ENCODE measurements at places on chromosomes 4 and X.

- no peak for DNase-seq
Measured at GRCh38 chr4:149005191-149005590, 563.0 kb upstream of the NR3C2 start.

DNA sequence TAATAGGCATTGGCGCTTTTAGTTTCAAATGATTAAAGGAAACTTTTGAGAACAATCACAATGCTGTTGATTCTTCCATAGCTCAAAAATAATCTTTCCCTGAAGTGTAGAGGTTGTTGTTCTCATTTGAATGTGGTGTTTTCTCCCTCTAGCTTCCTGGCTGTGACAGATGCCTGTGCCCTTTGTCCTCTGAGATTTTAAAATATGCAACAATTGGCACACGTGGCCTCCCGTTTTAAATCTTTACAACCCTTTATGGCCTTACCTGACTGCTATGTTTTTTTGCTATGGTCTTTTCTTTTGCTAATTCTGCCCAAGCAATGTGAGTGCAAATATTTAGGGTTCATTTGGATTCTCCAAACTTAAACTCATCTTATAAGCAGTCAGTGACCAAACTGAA is 22.9 kb upstream of the CASK start:
- DNase-seq, result no peak

GRCh38 chrX:137562096-137562495 is 3.8 kb upstream of the ZIC3 start:
- no peak for DNase-seq

- no peak for DNase-seq
Measured at GRCh38 chrX:136850441-136851175, 29.9 kb downstream of the RBMX start.

- no peak for DNase-seq
Measured at GRCh38 chr4:163544407-163545038, 50.0 kb downstream of the TMA16 start.

- DNase-seq, result no peak
Measured at GRCh38 chr4:73687421-73687820, 52.9 kb upstream of the CXCL8 start.

DNA sequence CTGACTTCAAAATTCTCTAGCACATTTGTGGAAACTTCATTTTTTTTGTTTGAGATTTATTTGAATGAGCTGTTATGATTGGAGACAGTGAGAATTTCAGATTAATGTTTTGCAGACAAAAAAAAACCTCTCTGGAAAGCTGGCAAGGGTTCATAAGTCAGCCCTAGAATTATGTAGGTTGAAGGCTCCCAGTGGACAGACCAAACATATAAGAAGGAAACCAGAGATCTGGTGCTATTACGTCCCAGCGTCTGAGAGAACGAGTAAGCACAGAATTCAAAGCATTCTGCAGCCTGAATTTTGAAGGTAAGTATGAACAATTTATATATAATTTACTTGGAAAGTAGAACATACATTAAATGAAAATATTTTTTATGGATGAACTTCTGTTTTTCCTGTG is at the start of gene AGTR2:
AGTR2 (plus strand) TSS at position 234 of the 400 bp plus-strand sequence. CDS start 1,537 bp downstream, outside the sequence.
- no peak for DNase-seq

GRCh38 chrX:111375747-111376146 is 36.2 kb downstream of the DCX start:
- no peak for DNase-seq

DNA sequence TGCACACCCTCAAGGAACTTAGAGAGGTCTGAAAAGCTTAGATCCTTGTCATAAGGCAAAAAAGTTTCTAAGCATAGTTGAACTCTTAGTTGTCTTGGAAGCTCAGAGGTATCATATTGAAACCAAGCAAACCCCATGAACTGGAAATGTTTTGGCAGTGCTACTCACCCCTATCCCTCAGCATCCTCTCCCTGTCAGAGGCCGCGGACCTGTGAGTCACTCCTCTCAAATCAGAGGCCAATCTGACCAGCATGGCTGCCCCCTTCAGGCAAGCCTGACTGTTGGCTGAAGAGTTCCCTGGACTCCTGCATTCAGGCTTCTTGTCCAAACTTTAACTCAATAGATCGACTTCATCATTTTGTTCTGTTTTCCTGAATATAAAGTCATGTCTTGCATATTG is 69.4 kb downstream of the KCNIP4 start:
- DNase-seq, result no peak

GRCh38 chr4:2036327-2036726 is 22.8 kb upstream of the NAT8L start:
- no peak for DNase-seq

- no peak for DNase-seq
Measured at GRCh38 chr4:655464-656151, 18.5 kb downstream of the ATP5ME start.

GRCh38 chrX:136910565-136911035 is 30.1 kb upstream of the RBMX start:
- DNase-seq, result no peak

- DNase-seq, result no peak
Measured at GRCh38 chr4:48787056-48787455, 7.0 kb upstream of the FRYL start.

- DNase-seq, result no peak
Measured at GRCh38 chr4:112225157-112225556, 6.4 kb upstream of the AP1AR start.

DNA sequence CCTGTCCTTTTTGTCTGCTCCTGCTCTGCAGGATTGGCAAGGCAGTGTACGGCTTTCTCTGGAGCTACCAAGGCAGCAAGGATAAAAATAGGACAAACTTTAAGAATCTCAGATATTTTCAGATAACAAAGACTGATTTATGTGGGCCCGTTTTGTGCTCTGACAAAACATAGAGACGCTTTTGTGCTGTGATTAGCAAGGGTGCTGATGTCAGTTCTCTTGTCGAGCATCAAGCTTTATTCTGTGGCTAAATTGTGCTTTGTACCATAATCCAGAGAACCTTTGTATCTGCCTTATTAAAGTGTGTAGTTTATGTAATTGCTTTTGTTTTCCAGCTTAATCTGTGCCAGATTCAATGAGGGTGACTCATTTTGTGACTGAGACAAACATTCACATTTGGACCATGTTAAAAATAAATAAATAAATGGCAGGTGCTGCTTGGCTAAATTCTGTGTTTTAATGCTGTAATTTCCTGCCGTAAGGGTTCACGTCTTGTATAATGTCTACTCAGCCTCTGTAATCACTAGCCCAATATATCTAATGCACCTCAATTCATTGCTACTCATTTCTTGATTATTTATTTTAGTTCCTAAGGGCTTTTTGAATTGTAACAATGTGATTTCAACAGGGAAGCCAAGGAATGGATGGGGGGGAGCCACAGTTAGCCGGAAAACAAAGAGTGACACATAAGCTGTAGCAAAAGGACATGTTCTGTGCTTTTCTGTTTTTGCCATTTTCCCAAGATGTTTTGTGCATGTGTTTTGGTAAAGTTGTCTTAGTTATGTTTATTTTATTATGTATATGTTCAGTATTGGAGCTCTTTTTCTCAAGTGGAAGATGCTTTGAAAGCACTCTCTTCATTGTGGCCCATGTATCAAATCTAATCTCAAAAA is 75.1 kb downstream of the GAB1 start:
- DNase-seq, result no peak

GRCh38 chr4:94373752-94374151 is 31.1 kb upstream of the HPGDS start:
- no peak for DNase-seq

DNA sequence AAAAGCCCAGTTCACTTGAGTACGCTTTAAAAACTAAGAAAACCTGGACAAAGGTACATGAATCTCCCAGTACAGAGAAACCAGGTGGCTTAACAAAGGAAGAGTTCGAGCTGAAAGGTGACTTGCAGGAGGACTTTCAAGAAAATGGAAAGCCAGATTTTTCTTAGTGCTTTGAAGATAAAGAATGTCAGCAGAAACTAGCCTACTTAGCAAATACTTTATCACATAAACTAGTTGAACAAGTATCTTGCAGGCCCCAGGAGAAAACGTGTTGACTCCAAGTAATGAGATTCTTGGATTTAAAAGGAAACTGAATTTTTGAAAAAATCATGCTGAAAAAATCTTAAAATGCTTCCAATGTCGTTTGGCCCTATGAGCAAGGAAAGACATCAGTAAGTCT is 26.4 kb downstream of the CDKN2AIP start:
- no peak for DNase-seq

GRCh38 chr4:90181644-90182043 is 54.5 kb downstream of the CCSER1 start:
- DNase-seq, result no peak

- DNase-seq, result no peak
Measured at GRCh38 chr4:185202984-185203485, 765 bp downstream of the CFAP97 start.

DNA sequence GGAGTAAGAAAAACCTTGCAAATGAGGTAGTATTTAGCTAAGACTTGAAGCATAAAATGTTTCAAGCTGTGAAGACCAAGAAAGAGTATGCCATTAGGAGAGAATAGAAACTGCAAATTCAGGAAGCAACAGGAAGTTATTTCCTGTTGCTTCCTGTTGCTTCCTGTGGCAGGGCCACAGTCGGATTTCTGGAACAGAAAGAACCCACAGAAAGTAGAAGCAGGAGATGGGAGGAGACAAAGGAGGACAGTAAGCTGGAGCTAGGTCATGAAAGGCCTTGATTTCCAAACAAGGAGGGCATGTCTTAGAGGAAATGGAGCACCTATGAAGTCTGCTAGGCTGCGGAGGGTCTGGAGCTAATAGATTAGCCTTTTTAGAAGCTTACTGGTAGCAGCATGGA is 17.2 kb downstream of the ASB11 start:
- DNase-seq, result no peak

DNA sequence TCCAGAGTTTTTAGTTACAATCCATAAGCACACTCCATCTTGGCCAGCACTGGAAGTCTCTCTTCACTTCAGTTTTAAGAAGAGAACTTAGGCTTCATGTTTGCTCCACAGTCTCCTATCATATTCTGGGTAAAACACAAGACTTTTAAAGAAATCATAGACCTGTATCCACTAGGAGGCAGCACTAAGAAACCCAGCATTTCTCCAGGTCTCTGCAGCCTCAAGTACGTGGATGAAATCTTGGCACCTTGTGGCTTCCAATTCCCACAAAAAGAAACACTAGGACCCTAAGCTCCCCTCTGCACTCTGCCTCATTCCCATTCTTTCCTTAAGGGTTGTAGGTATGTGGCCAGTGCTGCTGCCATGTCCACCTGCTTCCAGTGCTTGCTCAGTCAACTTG is 367.3 kb upstream of the CASK start:
- no peak for DNase-seq

GRCh38 chr4:150950657-150951288 is 64.3 kb downstream of the LRBA start:
- no peak for DNase-seq

GRCh38 chrX:72097098-72097497 is 34.6 kb downstream of the RTL5 start:
- no peak for DNase-seq

GRCh38 chr4:2932321-2932950 is 30.8 kb downstream of the NOP14 start:
- DNase-seq, result no peak

GRCh38 chr4:33104273-33104672 is 2384.1 kb downstream of the PCDH7 start:
- no peak for DNase-seq

GRCh38 chrX:2408856-2409255 is 91.9 kb downstream of the DHRSX start:
- no peak for DNase-seq

DNA sequence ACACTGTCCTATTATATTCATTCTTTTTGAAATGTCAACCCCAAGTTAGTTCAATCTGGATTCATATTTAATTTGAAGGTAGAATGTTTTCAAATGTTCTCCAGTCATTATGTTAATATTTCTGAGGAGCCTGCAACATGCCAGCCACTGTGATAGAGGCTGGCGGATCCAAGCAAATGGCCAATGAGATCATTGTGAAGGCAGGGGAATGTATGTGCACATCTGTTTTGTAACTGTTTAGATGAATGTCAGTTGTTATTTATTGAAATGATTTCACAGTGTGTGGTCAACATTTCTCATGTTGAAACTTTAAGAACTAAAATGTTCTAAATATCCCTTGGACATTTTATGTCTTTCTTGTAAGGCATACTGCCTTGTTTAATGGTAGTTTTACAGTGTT is 1.6 kb downstream of the CXCL1 start:
- no peak for DNase-seq

GRCh38 chr4:133472244-133472643 is 323.1 kb downstream of the PCDH10 start:
- no peak for DNase-seq

- DNase-seq, result no peak
Measured at GRCh38 chr4:1170976-1171310, 1.4 kb downstream of the SPON2 start.

DNA sequence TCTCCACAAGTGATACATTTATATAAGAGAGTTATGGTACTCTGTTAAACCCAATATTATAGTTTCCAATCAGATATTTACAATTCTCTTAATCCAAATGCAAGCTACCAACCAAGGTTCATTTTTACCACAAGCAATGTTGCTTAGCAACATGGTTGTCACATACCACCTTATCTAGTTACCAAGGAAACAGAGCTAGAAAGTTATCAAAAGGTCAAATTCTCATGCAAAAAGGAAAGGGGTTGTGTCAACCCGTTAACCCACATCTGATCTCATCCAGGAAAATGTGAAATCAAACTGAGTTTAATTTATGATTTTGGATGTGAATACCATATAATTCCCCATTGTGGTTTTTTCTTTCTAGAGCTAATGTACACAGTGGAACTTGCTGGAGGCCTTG is 274.1 kb upstream of the MAGEB2 start:
- DNase-seq, result no peak

GRCh38 chr4:45910511-45910910 is 213.3 kb downstream of the GABRG1 start:
- peak; percentile 48 for DNase-seq

DNA sequence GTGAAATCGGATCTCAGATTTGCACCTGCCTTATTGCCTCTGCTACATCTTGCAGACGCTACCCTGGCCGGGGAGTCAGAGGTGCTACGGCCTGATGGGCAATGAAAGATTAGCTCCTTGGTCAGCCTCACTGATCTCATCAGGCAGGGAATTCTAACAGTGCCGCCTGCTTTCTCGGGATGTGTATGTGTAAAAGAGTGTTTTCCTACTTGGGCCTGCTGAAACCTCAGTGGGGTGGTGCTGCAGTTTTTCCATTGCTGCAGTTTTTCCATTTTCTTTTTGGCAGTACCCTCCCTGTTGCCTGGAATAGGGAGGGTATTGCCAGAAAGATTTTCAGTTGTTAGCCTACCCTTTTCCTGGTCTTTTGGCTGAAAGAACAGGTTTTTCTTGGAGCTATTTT is 117.5 kb downstream of the CDKL5 start:
- no peak for DNase-seq
